ENCODE measurements at places on chromosomes 2 and 18.

- DNase-seq = no peak
These were observed 5.3 kb upstream of the TMEM185B start for GRCh38 chr2:120228503-120228902.

- no peak for DNase-seq
These were observed 53.8 kb upstream of the ALPP start for GRCh38 chr2:232324778-232325177.

DNA sequence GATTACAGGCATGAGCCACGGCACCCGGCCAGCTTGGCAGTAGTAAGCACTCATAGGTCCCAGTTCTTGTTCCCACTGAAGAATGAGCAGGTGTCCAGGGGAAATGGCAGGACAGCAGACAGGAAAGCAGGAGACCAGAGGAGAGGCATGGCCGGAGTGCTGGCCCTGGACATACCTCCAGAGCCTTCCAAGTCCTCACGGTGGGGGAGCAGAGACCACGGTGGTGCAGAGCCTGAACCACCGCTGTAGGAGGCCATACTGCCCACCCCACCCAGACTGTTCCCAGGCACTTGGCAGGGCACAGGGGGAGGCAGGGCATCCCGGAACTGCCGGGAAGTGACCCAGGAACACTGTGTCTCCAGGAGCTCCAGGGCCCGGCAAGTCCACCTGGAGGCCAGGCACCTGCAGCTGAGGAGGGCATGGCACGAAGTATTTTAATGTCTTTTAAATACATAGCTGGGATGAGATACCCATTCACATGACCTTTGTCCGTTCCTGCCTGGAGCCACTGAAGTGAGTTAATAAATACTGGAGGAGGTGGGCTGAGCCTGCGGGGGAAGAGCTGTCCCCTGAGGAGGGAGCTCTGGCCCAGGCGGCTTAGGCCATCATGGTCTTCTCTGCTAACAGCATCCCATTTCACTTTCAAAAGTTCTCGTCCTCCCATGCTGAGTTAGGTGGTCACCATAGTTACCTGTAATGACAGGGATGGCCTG is 49.7 kb upstream of the TFCP2L1 start:
- no peak for DNase-seq

DNA sequence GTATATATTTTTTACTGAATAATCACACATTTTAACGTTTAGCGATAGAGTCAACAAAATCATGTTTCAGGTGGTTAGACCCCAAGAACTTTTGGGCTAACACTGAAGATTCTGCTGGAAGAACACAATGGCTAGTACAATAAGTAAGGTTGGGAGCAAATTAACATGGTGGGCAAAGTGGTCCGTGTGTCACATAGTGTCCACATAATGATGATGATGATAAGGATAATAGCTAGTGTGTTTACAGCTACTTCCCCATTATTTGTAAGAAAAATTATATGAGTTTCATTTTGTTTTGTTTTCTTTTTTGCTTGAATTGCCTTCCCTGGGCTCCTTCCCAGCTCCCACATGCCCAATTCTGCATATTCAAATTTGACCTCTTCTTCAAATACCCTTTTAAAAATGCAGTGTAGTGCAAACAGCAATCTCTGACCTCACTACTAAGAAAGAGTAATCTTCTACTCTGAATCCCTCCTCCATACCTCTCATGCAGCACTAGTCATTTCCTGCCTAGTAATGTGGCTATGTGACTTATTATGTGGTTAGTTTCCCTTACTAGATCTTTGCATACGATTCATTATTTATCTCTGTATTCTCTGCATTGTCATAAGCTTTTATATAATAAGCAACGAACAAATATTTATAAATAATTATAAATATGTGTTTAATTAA is 16.9 kb upstream of the VPS54 start:
- DNase-seq = no peak

- DNase-seq = no peak
These were observed 44.5 kb upstream of the RMDN2 start for GRCh38 chr2:37880551-37880950.

GRCh38 chr2:161471631-161472030 is 55.5 kb downstream of the TBR1 start:
- DNase-seq = no peak

DNA sequence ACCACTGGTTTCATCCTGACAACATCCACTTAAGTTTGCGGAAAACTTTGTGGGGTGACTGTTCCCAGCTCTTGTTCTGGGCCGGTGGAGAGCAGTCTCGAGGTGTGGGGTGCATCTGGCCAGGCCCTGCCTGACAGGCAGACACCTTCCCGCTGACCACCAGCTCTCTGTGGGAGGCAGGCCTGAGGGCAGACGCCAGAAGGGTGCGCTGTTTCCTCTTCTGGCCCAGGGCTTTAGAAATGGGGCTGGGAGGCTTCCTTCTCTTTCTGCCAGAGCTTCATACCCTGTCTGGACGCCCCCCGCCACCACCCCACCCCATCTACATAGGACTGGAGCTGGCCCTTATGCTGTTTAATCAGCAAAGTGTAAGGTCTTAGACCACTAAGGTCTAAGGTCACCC is 263.8 kb downstream of the LOXHD1 start:
- no peak for DNase-seq

- DNase-seq = no peak
These were observed 19.6 kb upstream of the SERPINB11 start for GRCh38 chr18:63683152-63683551.

- DNase-seq = no peak
These were observed 235.1 kb downstream of the CDCA7 start for GRCh38 chr2:173589604-173590275.

DNA sequence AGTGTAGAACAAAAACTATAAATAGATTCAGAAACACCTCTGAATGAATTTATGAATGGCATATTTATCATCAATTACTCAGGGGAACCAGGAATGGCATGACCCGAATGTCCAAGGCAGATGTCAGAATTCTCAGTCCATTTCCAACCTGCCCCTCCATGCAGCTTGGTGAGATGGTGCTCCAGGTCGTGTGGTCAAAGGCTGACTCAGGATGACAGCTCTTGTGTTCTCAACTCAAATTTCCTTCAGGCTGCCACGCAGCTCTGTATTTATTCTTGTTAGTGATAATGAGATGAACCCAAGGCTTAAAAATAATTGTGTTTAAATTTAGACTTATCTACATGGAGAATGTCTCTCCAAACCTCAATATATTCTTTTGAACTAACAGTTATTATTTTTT is 146.9 kb downstream of the METTL4 start:
- DNase-seq = no peak

DNA sequence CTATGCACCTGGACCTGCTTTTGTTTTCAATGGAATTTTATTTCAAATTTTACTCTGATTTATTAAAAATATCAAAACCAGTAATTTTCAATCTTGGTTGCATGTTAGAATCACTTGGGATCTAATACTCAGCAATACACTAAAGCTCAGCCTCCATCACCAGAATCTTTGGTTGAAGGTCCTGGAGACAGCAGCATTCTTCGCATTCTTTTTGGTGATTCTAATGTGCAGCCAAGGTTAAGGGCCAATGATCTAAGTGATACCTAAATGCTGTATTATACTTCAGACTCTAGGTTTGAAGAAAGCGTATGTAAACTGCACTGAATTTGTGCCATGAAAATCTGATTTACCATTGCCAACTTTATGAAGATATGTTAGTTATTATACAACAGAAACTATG is 493.1 kb downstream of the XIRP2 start:
- no peak for DNase-seq

DNA sequence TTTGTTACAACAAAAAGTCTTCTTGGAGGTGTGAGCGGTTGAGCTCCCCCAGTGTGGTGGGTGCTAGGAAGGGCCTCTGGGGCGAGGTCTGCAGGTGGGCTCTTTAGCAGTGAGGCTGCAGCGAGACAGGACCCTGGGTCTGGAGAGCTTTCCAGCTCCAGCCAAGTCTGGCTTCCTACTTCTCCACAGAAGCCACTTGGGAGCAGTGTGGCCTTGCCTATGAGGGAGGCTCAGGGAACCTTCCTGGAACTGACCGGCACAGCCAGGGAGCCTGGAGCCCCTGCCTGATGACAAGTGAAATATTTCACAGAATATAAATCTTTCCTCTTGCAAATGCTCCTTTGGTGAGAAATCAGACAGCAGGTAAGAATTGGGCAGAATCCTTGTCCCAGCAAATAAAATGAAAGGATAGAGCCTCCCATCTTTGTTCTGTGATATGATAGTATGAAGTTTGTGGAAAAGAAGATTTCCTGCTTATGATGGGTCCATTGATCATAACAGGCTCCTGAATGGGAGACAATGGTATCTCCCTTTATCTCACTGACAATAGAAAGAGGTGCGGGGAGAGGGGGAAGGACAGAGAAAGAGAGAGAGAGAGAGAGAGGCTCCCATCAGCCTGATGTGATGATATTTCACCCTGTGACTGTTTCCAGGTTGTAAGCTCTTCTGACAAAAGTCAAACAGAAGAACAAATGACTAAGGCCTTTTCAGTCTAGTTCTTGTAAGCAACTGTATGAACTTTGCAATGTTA is 289.8 kb upstream of the SPRED2 start:
- no peak for DNase-seq

- DNase-seq = no peak
These were observed 23.3 kb downstream of the MAPRE3 start for GRCh38 chr2:26993768-26994167.

GRCh38 chr2:4753721-4754120 is 938.5 kb upstream of the SOX11 start:
- no peak for DNase-seq

- no peak for DNase-seq
These were observed 95.0 kb downstream of the MAPRE2 start for GRCh38 chr18:35136248-35136647.

DNA sequence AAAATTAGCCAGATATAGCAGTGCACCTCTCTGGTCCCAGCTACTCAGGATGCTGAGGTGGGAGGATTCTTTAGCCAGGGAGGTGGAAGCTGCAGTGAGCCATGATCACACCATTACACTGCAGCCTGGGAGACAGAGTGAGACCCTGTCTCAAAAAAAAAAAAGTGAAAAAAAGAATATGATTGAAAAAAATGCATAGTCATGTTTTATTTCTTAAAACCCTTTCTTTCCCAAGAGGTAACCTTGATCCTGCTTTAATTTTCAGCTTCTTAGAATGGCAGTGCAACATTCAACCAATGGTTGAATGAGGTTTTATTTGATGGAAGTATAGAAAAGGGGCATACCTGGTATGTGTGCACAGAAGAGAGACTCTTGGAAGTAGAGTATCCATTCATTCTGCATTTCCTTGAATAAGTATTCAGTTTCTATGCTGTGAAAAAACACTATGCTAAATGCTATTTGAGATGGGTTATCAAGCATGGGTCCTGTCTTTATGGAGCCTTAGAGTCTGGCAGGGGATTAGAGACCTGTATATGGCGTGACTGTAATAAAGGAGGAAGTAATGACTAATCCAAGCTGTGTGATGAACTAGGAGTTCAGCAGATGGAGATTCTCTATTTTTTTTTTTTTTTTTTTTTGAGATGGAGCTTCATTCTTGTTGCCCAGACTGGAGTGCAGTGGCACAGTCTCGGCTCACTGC is 146.3 kb downstream of the WDSUB1 start:
- DNase-seq = no peak

GRCh38 chr2:175690113-175690837 is 311.8 kb downstream of the LNPK start:
- no peak for DNase-seq

- no peak for DNase-seq
These were observed 83.6 kb downstream of the MRPS9 start for GRCh38 chr2:105121434-105121833.

- no peak for DNase-seq
These were observed 15.4 kb upstream of the SLC9A2 start for GRCh38 chr2:102603904-102604303.

GRCh38 chr18:80105369-80106167 is 3.5 kb upstream of the ADNP2 start:
- DNase-seq = no peak

DNA sequence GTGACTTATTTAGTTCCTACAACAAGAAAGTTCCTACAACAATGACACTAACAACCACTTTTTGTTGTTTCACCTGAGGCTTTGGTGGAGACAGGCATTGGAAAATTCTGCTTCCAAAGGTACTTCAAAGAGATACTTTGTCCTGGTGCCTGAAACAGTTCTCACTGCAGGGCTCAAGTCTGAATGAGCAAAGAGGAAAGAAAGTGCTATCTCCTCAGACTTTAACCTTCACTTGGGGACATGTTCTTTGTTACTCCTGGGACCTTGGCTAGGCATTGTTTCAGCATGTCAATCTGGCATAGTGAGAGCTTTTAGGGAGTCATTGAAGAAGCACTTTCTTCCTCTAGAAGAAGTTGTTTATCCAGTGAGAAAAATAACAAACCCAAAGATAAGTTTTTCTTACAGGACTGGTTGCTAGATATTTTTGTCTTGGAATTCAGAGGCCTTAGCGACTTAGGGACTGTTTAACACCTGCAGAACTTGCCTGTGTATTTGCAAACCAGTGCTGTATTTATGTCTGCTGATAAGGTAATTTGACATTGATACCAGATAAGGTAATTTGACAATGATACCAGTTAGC is 12.2 kb downstream of the MDH1 start:
- no peak for DNase-seq

GRCh38 chr2:232568161-232568560 is 17.7 kb downstream of the EIF4E2 start:
- no peak for DNase-seq

DNA sequence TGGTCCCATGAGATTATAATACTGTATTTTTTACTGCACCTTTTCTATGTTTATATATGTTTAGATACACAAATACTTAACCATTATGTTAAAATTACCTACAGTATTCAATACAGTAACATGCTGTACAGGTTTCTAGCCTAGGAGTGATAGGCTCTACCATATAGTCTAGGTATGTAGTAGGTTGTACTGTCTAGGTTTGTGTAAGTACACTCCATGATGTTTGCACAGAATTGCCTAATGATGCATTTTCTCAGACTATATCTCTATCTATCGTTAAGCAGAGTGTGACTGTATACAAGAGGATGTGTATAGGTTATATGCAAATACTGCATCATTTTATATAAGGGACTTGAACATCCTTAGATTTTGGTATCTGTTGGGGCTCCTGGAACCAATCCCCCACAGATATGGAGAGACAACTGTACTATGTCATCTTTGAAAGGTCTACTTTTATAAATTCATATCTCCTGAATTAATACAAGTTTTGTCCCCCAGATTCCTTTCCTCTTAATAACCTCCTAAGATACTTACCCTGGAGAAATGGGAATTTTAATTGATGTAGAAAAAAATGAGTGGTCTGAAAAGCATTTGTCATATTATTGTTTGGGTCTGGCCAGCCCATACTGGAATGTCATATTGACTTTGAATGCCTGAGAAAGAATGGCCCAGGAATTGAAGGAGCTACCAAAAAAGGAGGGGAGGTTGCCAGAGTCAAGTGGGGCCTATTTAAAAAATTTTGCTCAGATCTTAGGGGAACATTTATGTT is 36.6 kb downstream of the EHBP1 start:
- DNase-seq = no peak

DNA sequence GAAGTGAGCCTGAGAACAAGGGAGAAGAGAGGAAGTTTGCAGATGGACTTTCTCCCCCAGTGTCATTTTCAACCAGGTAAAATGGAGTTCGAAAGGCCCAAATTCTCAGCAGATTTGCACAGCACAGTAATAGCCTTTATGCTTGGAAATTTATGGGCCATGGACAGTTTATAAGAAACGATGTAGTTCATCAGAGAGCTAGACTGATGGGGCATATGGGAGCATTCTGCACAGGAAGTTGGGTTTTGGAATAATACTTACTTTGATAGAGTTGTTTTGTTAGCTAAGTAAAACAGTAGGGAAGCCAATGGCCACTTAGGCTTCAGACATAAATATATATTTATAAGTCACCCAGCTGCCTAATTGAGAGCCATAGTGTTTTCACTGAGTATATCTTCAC is 169.4 kb downstream of the MEIS1 start:
- no peak for DNase-seq

- no peak for DNase-seq
These were observed 1.5 kb downstream of the ZC3H8 start for GRCh38 chr2:112253261-112253815.

- no peak for DNase-seq
These were observed 217.6 kb upstream of the FOSL2 start for GRCh38 chr2:28175028-28175427.

Data from stimulated activated CD8-positive, alpha-beta memory T cell treated with anti-CD3 and anti-CD28 coated beads, Interleukin-7, amount 100 ng/mL, for 4 hours (primary cell).